Activated naive CD8-positive, alpha-beta T cell treated with anti-CD3 and anti-CD28 coated beads for 36 hours (primary cell): ENCODE measurements at places on chromosomes 2 and 18.

DNA sequence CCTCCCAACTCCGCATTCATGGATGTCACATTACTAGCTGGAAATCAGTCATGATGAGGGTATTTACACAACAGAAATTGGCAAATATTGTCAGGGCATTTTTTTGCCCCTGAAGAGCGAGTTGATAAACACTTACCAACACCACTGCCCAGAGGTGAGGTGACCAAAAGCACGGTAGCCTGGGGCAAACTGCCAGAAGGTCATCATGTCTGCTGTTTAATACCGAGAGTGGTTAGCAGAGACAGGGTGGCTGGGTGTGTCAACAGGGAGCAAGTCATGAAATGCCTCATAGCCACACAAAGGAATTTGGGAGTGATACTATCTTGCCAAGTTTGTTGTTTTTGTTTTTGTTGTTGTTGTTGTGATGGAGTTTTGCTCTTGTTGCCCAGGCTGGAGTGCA, 37.0 kb upstream of the EPC2 start:
- DNase-seq = no peak

- no peak for DNase-seq
These were observed 157.0 kb upstream of the ID2 start for GRCh38 chr2:8524823-8525222.

DNA sequence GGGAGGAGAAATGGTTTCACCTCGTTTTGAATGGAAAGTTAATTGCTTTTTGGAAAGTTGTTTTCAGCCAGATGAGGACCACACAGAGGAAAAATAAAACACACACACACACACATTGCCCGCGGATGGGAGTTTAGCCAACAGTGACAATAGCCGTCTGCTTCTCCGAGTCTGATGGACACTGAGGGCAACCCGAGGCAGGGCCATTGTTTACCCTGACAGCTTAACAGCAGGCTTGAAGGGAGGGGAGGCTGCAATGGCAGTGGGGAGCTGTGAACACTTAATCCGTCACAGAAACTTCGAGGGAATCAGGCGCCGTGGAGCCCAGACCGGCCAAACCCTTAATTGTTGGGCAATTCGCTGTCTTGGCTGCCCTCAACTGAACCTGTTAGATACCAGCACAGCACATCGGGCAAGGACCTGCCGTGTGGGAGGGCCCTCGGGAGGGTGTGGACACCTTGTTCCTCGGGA, 145.9 kb downstream of the ACKR3 start:
- no peak for DNase-seq

GRCh38 chr2:47769318-47769717, 13.6 kb upstream of the MSH6 start:
- DNase-seq = no peak

GRCh38 chr18:79197531-79197930, 128.3 kb downstream of the ATP9B start:
- DNase-seq = no peak
